Temporal lobe (tissue), 4 donors: ENCODE measurements at places on chromosomes 1 and 21. TPM values are rescaled to one million over a fixed set of nuclear protein-coding genes. Genes with fewer than 3 reads are reported as not detected.

Gene ZFYVE9
- 83.3 TPM for total RNA-seq

Gene CNR2
- total RNA-seq, result under 0.01 TPM

Gene CYP4A11
- under 0.01 TPM for total RNA-seq

Gene LCE6A
- not detected for total RNA-seq

Gene SHISAL2A
- not detected for total RNA-seq

Gene INTS3
- total RNA-seq, result 32.2 TPM

Gene CAPN8
- total RNA-seq, result not detected

Gene SIPA1L2
- 26.8 TPM for total RNA-seq

Gene PLA2G2C
- total RNA-seq, result not detected

Gene STYXL2
- 0.25 TPM for total RNA-seq

Gene OR6P1
- not detected for total RNA-seq
